ENCODE measurements at places on chromosomes 5 and 9.

GRCh38 chr5:78929833-78930232 lies 55.3 kb downstream of the ARSB start:
- DNase-seq: no peak

DNA sequence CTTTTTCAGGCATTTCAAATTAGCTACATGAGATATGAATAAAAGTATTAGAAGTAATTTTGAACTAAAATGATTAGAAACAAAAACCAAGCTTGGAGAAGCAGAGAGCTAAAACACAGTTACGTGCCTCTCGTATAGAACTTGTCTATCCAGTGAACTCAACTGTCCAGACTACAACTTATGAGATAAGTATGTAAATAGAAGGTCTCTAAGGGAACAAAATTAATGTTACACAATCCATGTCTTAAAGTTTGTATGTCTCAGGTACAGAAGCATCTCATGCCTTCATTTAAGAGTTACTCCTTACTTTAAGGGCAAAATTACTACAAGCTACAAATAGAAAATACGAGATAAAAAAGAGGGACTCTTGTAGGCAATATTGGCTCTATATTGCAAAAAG lies 316.8 kb downstream of the CETN3 start:
- DNase-seq: no peak

DNA sequence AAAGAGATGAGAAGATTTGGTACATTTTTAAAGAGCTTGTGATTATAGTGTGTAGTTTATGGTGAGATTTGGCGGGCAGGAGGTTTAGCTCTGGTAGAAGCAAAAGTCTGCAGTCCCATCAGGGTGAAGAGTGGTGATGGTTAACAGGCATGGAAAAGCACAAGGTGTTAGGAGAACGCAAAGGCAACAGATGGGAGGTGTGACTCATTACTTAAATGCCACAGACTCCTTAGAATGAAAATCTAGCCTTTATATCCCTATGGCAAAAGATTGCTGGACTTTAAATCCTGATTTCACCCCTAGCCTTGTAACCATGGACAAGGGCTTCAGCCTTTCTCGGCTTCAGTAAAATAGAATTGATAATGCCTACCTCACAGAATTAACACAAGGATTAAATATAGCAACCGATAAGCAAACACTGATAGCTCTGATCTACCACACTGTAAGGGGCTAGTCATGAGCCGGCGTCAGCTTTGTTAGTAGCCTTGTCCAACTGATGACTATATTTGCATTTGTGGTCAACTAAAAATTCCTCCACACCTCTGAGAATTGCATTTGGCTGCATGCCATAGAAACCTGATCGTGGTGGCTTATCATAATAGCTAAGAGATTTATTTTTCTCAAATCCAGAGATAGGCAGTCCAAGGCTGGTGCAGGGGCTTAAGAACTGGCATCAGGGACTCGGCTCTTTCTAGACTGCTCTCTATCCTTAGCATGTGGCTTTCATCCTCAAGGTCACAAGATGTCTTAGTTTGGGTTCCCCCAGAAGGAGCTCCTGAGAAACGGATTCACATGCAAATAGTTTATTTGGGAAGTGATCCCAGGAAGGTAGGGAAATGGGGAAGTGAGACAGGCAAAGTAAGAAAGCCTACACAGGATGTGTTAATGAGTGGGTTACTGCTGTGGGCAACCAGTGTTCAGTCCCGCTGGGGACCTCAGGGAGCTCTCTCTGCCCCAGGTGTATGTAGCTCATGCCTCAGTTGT lies 19.6 kb downstream of the MFAP3 start:
- no peak for DNase-seq

GRCh38 chr9:97319395-97319794 lies 11.9 kb downstream of the CCDC180 start:
- no peak for DNase-seq

- no peak for DNase-seq
Measured at GRCh38 chr5:117652958-117653280, 1078.3 kb upstream of the SEMA6A start.

- no peak for DNase-seq
Measured at GRCh38 chr5:124644138-124644537, 102.3 kb downstream of the ZNF608 start.

GRCh38 chr9:128122809-128123175 lies 4.7 kb downstream of the PTGES2 start:
- DNase-seq: no peak

- no peak for DNase-seq
Measured at GRCh38 chr5:168128111-168128510, 163.3 kb upstream of the WWC1 start.

GRCh38 chr9:114771889-114772288 lies 34.0 kb downstream of the TNFSF15 start:
- DNase-seq: no peak

GRCh38 chr9:4315582-4316215 lies 15.8 kb upstream of the GLIS3 start:
- peak; percentile 25 for DNase-seq

- no peak for DNase-seq
Measured at GRCh38 chr9:93094658-93095204, 1.3 kb upstream of the CARD19 start.

- DNase-seq: no peak
Measured at GRCh38 chr9:133967024-133967741, 24.9 kb downstream of the VAV2 start.

DNA sequence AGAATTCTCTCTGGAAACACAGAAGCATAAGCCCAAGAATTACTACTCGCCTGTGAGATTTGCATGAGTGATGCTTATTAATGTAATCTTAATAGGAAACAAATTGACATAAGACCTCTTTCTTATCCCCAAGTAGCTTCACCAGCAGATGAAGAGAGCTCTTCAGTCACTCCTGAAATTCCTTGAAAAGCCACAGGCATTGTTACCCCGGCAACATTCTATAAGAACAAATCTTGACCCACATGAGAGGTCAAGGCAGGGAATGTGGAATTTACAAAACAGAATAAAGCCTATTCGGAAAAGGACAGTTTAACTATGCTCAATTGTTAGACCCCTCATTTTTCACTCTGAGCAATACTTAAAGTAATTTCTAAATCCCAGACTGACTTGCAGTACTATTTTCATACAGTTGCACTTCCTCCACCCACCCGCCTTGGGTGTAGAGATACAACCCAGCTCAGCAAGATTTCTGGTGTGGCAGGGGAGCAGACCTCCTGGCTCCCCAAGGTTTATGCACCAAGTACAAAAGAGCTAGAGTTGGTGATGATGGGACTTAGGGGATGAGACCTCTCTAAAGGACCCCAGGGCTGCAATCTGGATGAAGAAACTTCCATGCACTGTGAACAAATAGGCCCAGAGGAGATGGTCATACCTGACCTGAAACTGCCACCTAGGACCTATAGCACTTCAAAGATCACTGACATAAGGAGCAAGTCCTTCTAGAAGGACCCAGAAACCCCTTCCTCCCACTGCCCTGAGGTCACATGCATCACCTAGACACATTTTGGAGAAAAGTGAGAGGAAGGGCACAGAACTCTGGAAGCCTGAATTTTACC lies 242.1 kb downstream of the ZNF608 start:
- DNase-seq: no peak

- no peak for DNase-seq
Measured at GRCh38 chr9:112764344-112764743, 13.8 kb downstream of the SNX30 start.

- DNase-seq: peak; percentile 3
Measured at GRCh38 chr5:14011089-14012020, 66.9 kb upstream of the DNAH5 start.

GRCh38 chr9:134101623-134102149 lies 33.9 kb upstream of the BRD3 start:
- DNase-seq: no peak

GRCh38 chr9:114968671-114969070 lies 38.3 kb upstream of the TNFSF8 start:
- no peak for DNase-seq

- no peak for DNase-seq
Measured at GRCh38 chr5:67677422-67677970, 480.9 kb upstream of the CD180 start.
